ENCODE measurements at places on chromosomes 5 and 9.

GRCh38 chr5:3595006-3595961 lies at the start of gene IRX1:
Gene IRX1, plus strand, starts transcription at chr5:3595832. Its CDS starts 274 bp downstream, at chr5:3596106.
- no peak within 1 kb of the TSS for H3K4me3 ChIP-seq
- no peak for DNase-seq
- peaks cover 4% of the 10 kb centered on the region for H3K27me3 ChIP-seq

GRCh38 chr9:25691786-25692185 lies 13.5 kb upstream of the TUSC1 start:
- H3K4me1 ChIP-seq: no peaks in the 10 kb centered on the region
- no peak for DNase-seq
- no peak overlapping the region for H3K27ac ChIP-seq
- no peaks in the 10 kb centered on the region for H3K27me3 ChIP-seq

GRCh38 chr5:79261897-79262296 lies 26.0 kb downstream of the JMY start:
- no peaks in the 10 kb centered on the region for H3K27me3 ChIP-seq
- no peak overlapping the region for H3K4me3 ChIP-seq
- H3K36me3 ChIP-seq: no peaks in the 10 kb centered on the region
- H3K27ac ChIP-seq: no peak overlapping the region
- DNase-seq: no peak

DNA sequence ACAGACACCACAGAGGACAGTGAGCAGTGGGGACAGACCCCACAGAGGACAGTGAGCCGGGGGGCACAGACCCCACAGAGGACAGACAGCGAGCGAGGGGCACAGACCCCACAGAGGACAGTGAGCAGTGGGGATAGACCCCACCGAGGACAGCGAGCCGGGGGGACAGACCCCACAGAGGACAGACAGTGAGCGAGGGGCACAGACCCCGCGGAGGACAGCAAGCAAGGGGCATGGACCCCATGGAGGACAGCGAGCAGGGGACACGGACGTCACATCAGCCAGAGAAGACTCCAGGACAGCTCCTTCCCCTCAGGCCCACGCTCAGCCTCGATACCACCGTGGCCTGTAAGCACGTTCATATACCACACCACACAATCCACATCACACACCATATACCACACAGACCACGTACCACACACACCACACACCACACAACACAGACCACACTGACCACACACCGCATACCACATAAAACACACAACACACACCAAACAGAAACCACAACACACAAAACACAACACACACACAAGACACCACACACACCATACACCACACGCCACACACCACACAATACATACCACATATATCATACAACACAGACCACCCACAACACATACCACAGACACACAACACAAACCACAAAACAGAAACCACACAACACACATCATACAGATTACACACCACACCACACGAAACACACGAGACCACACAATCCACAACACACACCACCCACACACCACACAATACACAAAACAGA lies 5.2 kb upstream of the ZDHHC11 start:
- H3K4me3 ChIP-seq: no peak overlapping the region
- no peaks in the 10 kb centered on the region for H3K36me3 ChIP-seq
- DNase-seq: no peak
- no peak overlapping the region for H3K27ac ChIP-seq

- H3K27ac ChIP-seq: no peak overlapping the region
- H3K4me3 ChIP-seq: no peak overlapping the region
- no peaks in the 10 kb centered on the region for H3K36me3 ChIP-seq
- peaks cover 17% of the 10 kb centered on the region for H3K4me1 ChIP-seq
Observed at GRCh38 chr5:151449839-151450238, 2.4 kb downstream of the SLC36A1 start.

DNA sequence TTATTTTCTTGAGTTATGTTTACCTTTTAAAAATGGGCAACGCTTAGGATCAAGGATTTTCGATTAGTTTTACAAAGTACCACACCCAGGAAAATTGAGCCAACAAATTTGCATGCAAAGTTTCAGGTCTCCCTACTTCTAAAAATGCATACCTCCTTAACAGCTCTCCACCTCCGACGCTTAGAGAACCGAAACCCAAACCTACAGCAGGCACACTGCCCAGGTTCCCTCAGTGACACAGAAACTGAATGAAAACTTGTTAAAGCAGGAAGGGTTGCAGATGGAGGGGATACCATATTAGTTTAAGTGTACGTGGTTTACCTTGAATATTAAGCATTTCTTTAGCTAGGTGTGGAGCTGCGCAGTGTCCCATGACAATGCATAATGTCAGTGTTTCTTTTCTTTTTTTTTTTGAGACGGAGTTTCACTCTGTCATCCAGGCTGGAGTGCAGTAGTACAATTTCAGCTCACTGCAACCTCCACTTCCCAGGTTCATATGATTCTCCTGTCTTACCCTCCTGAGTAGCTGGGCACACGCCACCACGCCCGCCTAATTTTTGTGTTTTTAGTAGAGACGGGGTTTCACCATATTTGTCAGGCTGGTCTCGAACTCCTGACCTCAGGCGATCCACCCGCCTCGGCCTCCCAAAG lies 1.6 kb upstream of the SUB1 start:
- peaks cover 4% of the 10 kb centered on the region for H3K36me3 ChIP-seq
- peak overlapping the region; percentile 70 for H3K4me3 ChIP-seq
- no peaks in the 10 kb centered on the region for H3K27me3 ChIP-seq
- H3K4me1 ChIP-seq: peaks cover 47% of the 10 kb centered on the region
- H3K27ac ChIP-seq: peak overlapping the region; percentile 51

DNA sequence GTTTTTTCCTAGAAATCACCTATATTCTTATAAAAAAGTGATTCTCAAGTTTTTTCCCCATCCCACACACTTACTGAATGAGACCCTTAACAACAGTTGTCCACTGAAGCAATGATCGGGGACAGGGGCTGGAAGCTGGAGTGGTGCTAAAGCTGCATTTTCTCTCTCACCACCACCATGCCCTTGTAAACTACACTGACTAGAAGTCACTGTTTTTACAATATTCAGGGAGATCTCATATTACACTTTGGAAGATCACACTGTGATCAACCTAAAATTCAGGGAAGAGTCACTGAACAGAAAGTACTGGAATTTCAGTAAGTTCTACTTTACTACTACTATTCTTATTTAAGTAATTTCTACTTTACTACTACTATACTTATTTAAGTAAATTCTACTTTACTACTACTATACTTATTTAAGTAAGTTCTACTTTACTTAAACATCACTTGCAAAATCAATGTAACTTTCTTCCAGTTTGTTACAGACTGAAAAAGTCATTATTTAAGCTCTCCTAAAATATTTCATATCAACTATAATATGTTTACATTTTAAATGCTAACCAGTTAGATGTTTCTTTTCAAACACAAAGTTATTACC lies 164.3 kb downstream of the AGTPBP1 start:
- no peak overlapping the region for H3K27ac ChIP-seq
- H3K4me1 ChIP-seq: no peaks in the 10 kb centered on the region
- H3K4me3 ChIP-seq: no peak overlapping the region
- peaks cover under 1% of the 10 kb centered on the region for H3K36me3 ChIP-seq

DNA sequence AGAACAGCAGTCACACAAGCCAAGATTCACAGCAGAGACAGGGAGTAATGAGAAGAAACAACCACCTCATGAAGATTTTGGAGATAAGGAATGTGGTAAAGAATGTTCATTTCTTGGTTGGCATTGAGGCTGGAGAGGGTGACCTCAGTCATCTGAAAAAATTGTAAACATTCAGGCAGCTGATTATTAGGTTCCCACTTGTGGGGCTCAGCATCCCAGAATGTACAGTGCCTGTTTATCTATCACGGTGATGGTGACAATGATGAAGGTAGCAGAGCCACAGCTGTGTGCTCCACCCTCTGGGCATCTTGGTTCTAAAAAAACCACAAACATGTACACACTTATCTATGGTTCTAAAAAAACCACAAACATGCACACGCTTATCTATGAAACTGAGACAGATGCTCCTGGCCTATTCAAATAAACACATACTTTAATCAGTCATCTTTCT lies 143.9 kb upstream of the MOCS2 start:
- H3K27ac ChIP-seq: no peak overlapping the region
- H3K27me3 ChIP-seq: no peaks in the 10 kb centered on the region
- H3K36me3 ChIP-seq: no peaks in the 10 kb centered on the region

- H3K4me1 ChIP-seq: no peaks in the 10 kb centered on the region
- DNase-seq: no peak
- H3K4me3 ChIP-seq: no peak overlapping the region
- H3K27me3 ChIP-seq: peaks cover 2% of the 10 kb centered on the region
Observed at GRCh38 chr5:83377131-83377865, 94.2 kb upstream of the VCAN start.

DNA sequence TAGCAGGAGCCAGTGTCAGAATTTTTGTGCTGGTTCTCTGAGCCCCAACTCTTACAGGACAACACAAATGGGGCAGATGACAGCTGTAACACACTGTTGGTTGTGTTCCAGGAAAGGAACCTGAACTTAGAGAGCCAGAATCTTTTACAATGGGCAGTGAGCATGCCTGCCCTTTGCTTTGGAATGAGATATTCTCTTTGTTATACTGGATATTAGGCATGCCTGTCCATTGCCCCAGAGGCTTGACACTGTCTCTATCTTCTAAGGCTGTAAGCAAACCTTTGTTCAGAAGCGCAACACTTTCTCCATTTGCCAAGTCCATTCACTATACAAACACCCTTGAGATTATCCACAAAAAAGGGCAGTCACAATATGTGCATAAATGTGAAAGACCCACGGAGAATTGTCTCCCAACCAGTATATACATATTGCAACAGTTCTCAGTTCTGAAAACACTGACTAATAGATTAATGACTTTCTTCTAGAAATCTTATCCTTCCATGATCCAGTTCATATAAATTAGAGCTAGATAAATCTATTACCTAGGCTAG lies 26.3 kb upstream of the CEP120 start:
- H3K4me3 ChIP-seq: no peak overlapping the region
- no peaks in the 10 kb centered on the region for H3K27me3 ChIP-seq
- H3K36me3 ChIP-seq: no peaks in the 10 kb centered on the region
- no peak overlapping the region for H3K27ac ChIP-seq
- H3K4me1 ChIP-seq: peaks cover 6% of the 10 kb centered on the region
